ENCODE measurements at places on chromosomes 1 and 21.

GRCh38 chr1:174358344-174358743 lies 89.4 kb upstream of the GPR52 start:
- DNase-seq: no peak

DNA sequence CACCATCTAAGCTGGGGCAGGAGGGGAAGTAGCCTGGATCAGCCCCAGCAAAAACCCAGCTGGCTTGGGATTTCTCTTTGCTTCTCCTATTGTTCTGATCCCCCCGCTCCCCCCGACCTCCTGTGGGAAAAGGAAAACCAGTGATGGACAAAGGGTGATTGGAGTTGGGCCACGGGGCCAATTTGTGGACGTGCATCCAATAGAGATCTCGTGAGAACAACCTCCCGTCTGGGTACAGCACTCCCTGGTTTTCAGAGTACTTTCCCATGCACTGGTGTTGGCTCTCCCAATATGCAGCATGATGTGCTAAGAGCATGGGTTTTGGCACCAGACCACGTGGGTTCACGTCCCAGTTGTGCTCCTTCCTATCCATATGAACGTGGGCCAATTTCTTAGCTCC lies 9.0 kb downstream of the BLACAT1 start:
- no peak for DNase-seq

DNA sequence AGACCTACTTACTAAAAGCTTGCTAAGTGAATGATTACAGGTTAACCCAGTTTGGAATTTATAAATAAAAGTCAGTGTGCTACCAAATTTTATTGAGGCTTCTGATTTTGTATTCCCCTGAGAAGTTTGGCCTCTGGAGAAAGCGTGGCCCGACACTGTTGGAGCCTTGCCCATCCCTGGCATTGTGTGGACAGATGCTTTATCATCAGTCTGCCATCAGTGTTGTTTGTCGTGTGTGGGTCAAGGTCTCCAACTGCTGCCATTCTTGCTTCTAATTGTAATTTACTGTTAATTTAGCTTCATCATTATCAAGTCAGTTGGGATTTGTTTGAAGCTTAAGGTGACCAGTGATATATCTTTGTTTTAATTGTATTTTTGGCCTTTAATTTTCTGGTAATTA lies 62.0 kb upstream of the LPGAT1 start:
- DNase-seq: no peak

DNA sequence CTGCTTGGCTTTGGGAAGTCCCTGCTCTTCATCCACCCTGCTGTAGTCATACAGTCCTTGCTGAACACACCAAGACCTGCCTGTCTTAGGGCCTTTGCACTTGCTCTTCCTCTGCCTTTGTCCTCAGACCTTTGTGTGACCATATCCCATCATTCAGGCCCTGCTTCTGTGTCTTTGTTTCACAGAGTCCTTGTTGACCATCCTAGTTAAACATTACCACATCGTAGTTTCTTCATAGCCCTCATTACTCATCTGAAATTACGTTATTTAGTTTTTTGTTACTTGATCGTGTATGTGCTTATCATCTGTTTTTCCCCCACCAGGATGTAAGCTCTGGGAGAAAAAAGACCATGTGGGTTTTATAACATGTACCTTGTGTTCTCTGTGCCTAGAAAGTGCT lies 18.3 kb upstream of the SPRR5 start:
- no peak for DNase-seq

- peak; percentile 15 for DNase-seq
Observed at GRCh38 chr1:205430696-205431305, 8.9 kb upstream of the LEMD1 start.

DNA sequence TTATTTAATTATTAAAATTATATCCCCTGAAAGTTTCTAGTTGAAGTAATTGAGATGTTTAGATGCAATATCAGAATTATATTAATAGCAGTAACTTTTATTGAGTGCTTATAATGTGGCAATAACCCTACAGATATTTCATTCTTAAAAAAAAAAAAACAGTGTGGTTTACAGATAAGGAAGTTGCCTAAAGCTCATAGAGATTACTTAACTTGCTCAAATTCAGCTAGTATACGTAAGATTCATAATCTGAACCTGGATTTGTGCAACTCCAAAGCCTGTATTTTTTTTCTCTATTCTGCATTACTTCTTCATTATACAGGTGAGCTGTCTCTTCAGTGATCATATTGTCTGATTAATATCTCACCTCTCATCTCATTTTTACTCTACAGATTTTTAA lies 156.0 kb upstream of the PTBP2 start:
- no peak for DNase-seq

GRCh38 chr1:7941437-7941793 lies 776 bp upstream of the TNFRSF9 start:
- DNase-seq: no peak

DNA sequence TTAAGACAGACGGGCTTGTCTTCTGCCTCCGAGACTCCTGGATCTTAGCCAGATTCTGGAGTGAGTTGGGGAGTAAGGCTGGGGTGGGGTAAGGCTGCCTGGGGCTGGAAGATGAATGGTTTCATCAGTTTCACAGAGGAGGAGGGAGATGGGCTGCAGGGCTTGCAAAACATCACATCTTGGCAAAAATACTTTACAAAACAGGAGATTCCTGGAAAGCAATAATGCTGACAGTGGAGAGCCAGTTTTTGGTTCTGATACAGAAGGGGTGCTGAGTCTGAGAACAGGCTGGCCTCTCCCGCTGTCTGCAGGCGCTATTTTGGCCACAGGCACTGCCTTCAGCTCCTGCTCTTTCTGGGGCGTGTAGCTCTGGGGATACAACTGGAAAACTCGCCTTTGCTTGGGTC lies 83.4 kb upstream of the KCNE2 start:
- DNase-seq: no peak

DNA sequence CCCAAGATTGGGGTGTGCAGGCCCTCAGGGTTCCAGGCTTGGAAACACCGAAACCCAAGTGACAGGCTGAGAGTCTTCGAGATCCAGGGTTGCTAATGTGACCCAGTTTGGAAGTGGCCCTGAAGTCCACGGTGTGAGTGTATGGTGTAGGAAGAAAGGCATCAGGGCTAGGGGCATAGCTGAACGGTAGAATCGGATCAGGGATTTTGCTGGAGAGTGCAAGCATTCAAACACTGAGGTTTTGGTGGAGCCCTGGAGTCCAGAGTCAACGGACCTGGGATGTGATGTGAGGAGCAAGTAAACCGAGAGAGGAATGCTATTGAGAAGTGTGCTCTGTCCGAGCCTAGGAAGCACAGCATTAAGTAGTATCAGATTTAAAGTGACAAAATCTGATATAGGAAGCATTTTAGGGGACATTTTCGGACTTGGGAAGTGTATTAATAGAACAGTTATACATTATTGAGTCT lies 958 bp downstream of the NFYC start:
- no peak for DNase-seq
